ENCODE measurements at places on chromosomes 1 and 21.

DNA sequence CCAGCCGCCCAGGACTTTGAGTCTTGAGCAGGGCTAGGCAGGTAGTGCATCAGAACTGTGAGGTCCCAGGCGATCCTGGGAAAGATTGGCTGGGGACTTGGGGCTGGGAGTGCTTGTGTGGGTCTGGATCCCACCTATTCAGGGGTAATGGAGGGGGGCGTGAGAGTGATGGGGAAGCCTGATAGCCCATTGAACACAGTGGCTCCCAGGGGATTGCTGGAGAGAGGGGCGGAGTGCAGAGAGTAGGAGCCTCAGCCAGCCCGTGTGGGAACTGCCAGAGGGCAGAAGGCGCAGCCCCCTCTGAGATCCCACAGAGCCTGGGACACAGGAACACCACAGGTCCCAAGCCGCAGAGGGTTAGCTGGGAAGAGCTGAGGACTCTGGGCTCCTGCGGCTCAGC, 19.3 kb upstream of the PDZK1IP1 start:
- DNase-seq = no peak

- no peak for DNase-seq
Measured at GRCh38 chr21:28675331-28676041, 317.2 kb downstream of the LTN1 start.

DNA sequence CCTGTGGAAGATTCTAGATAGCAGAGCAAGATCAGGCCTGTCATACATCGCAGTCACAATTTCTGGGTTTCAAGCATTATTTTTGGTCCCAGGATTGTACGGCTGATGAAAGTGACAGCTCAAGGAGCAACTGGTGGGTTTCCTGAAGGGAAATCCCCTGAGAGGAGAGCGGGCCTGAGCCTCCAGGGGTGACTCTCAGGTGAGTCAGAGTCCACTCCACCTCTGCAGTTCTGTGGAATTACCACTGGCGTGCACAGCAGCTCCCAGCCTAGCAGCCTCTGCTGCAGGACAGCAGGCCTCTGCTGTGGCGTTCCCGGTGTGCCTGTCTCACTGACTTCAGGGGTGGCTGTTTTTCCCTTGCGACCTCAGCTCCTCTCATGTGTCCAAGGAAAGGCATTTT, 24.4 kb downstream of the SLC66A1 start:
- no peak for DNase-seq

- no peak for DNase-seq
Measured at GRCh38 chr1:204335085-204335484, 24.6 kb downstream of the PLEKHA6 start.

GRCh38 chr1:167471568-167471967, 46.8 kb downstream of the CD247 start:
- no peak for DNase-seq

- no peak for DNase-seq
Measured at GRCh38 chr1:239593527-239593926, 207.2 kb downstream of the CHRM3 start.

GRCh38 chr1:183780757-183781156, 24.2 kb upstream of the RGL1 start:
- no peak for DNase-seq

DNA sequence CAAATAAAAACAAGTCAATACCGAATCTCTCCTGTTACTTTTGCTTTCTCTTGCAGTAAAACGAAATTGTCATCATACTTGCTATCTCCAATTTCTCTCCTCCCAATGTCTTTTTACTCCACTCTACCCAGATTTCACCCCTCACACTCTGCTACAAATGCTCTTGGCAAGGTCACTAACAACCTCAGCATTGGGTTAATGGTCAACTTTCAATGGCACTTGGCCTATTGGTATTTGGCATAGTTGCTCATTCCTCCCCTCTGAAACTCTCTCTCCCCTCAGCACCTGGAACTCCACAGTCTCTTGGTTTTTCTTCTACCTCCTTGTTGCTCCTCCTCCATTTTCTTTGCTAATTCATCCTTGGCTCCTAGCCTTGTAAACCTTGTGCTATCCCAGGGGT, 367.3 kb downstream of the PTPRU start:
- DNase-seq = no peak

DNA sequence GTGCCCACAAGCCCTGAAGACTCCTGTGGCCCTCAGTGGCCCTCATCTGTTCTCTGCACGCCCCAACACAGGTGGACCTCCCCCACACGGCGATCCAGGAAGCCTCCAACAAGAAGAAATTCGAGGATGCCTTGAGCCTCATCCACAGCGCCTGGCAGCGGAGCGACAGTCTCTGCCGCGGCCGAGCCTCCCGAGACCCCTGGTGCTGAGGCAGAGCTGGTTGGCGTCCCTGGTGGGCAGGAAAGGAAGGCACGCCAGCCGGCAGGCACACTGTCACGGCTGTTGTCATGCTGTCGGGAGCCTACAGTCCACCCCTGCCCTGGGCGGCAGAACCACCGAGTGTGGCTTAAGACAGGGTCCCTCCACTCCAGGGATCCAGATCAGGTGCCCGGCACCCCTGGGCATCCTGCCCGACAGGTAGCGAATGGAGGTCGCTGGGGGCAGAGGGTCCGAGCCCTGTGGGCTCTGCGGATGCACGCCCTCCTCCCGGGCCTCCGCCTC, 2.3 kb upstream of the SLC25A34 start:
- no peak for DNase-seq

DNA sequence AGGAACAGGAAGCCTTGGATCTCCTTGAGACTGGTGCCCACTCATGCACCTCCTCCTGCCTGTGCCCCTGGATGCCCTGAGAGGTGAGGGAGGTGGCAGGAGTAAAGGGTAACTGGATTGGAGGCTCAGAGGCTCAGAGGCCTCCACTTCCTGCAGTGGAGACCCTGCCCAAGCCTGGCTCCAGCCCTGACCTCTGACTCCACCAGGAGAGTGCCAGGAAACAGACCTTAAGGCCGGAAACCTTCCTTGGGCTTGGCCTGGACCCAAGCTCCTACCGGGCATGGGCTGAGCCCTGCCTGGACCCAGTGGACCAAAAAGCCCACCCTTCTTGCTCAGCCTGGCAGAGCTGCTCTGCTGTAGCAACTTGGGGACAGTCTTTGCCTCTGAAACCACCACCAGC, 15.0 kb upstream of the CELA3B start:
- no peak for DNase-seq

DNA sequence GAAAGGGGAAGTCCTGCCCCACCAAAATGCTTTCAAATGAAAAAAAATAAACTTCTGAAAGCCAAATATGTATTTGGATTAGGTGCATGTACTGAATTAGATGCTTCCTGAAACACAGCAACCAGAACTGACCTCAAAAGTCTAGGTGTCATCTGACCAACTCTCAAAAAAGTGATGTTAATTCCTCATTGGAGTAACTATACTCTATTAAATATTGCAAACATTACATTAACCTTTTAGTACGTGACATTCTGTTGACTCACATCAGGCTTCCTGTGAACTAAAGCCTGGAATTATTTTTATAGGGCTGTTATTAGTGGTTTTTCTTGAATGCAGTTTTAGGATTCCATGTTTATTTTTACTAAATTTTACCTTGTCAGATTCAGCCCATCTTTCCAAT, 73.5 kb downstream of the ASTN1 start:
- DNase-seq = no peak

- DNase-seq = no peak
Measured at GRCh38 chr1:180540697-180541594, 17.8 kb upstream of the OVAAL start.

DNA sequence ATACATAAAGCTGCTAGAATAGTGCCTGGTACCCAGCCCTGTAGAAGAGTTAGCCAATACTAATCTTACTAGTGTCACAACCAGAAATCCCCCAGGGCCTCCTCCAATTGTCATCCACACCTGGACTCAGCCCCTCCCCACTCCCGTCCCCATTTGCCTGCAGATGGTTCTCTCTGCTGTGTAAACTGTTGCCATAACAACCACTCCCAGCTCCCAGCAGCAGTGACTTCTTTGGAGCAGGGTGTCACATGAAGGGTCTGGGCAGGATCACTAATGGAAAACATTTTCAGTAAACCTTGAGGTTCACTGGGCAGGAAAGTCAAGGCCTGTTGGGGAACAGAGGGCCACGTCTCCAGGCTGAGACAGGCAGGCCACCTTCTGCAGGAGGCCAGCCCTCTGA, 126.0 kb upstream of the IPO9 start:
- peak; percentile 69 for DNase-seq

GRCh38 chr1:169091480-169091941, 15.0 kb upstream of the ATP1B1 start:
- no peak for DNase-seq

DNA sequence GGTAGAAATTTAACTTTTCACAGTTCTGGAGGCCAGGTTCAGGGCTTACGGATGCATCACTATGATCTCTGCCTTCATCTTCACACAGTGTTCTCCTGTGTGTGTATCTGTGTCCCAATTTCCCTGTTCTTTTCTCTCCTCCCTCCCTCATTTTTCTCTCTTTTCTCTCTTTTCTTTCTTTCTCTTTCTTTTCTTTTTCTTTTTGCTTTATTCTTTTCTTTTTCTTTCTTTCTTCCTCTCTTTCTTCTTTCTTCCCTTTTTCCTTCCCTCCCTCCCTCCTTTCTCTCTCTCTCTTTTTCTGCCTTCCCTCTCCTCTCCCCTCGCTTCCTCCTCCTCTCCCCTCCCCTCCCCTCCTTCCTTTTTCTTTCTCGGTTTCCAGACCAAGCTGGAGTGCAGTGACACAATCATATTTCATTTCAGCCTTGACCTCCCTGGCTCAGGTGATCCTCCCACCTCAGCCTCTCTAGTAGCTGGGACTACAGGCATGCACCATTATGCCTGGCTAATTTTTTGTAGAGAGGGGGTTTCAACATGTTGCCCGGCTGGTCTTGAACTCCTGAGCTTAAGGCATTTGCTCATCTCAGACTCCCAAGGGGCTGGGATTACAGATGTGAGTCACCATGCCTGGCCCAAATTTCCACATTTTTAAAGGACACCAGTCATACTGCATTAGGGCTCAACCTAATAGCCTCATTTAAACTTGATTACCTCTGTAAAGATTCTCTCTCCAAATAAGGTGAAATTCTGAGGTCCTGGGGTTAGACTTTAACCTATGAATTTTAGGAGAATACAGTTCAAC, 115.9 kb downstream of the HUNK start:
- no peak for DNase-seq

- peak; percentile 48 for DNase-seq
Measured at GRCh38 chr1:64745181-64745985, 508 bp downstream of the RAVER2 start.

DNA sequence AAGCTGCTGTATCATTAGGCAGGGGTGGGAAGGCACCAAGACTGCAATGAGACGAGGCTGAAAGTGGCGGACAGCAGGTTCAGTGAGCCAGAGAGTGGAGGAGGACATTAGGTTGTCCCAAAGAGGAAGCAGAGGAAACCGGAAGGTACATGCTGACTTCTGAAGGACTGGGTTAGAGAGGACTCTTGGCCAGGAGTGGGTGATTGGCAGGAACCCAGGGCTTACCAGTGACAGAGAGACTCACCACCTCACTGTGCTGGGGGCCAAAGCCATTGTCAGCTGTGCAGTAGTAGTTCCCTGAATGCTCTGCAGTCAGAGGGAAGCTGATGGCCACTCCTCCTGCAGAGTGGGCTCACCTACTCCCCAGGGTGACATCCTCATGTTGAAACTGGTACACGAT, 41.9 kb upstream of the FCRL4 start:
- no peak for DNase-seq

DNA sequence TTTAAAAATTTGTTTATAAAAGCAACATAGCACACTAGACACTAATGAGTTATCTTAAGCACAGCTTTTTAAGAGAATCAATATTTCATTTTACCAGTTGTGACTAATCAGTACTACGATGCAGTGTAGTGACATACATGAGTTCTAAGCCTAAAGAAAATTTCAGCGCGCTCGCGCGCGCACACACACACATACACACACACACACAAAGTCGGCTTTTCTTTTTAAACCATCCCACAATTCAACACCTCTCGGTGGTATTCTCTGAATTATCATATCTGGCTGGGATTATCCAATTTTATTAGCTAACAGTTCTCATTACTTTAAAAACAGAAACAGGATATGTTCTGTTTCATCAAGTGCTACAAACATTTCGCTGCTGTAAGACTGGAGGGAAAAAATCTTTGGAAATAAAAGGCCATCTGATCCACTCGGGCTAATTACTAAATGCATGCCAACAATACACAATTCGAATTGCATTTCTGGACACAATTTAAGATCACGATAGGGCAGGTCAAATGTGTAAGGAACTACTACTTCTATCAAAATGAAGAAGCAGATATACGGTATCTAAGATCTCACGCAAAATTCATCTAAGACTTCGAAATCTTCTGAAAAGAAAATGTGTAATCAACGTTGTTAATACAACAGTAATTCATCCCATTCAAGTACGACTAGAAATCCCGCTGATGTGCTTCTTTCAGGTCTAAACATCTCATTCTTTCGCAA, 1.2 kb downstream of the TUT4 start:
- DNase-seq = no peak

DNA sequence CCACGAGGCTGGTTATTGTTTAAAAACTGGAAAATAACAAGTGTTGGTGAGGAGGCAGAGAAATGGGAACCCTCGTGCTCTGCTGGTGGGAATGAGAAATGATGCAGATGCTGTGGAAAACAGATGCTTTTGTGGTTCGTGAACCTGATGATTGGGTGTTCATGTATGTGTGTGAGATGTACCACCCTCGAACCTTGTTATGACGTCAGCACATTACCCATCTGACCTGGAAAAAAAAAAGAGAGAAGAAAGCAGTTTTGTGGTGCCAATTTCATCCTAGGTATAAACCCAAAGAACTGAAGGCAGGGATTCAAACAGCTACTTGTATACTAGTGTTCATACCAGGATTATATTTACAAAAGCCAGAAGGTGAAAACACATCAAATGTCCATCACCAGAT, 6.4 kb upstream of the CFAP107 start:
- no peak for DNase-seq

DNA sequence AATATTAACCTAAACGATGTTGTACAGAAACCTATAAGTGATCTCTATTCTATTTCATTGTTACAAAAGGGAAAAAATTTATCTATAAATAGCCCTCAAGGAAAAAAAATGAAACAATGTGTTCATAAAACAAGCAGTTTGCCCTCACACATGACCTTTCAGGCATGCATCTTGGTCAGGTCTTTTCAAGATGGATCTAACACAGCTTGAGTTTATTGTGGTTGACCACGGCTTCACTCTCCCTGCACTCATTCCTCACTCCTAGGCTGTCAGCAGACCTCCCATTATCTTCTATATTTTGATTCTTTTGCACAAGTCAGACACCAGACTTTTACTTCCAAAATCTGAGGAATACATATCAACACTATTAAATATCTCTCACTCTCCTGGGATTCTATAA, 544.3 kb downstream of the KCNT2 start:
- DNase-seq = no peak

- DNase-seq = peak; percentile 33
Measured at GRCh38 chr1:68976916-68977610, 480.2 kb upstream of the DEPDC1 start.

- DNase-seq = no peak
Measured at GRCh38 chr1:246254854-246255253, 252.2 kb downstream of the SMYD3 start.

Measured in WTC11 (cell line).